ENCODE measurements at places on chromosomes 4 and X.

DNA sequence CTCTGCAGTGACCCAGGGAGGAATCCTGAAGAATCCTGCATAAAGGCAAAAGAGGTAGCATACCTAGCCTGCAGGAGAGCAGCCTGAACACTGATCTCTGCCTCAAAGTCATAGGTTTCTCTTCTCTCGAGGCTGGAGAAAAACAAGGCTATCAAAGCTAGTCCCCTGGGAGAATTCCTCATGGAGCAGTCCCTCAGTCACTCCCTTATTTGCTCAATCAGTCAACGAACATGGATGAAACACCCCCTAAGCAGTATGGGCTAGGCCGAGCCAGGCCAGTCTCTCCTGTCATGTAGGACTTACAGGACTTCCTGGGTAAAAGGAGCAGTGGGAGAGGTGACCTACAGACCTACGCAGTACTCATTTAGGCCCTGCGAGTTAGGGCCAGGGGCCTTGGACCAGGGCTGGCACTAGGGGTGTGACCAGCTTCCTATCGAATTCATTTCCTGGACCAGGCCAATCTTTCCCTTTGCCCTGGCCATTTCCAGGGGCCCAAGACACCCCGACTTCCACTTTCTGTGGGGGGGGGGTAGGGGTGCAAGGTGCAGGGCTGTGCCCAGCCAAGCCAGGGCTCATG, 164.1 kb downstream of the EFNB1 start:
- no peak for DNase-seq

GRCh38 chrX:3435057-3435456, 88.6 kb upstream of the MXRA5 start:
- DNase-seq: no peak

DNA sequence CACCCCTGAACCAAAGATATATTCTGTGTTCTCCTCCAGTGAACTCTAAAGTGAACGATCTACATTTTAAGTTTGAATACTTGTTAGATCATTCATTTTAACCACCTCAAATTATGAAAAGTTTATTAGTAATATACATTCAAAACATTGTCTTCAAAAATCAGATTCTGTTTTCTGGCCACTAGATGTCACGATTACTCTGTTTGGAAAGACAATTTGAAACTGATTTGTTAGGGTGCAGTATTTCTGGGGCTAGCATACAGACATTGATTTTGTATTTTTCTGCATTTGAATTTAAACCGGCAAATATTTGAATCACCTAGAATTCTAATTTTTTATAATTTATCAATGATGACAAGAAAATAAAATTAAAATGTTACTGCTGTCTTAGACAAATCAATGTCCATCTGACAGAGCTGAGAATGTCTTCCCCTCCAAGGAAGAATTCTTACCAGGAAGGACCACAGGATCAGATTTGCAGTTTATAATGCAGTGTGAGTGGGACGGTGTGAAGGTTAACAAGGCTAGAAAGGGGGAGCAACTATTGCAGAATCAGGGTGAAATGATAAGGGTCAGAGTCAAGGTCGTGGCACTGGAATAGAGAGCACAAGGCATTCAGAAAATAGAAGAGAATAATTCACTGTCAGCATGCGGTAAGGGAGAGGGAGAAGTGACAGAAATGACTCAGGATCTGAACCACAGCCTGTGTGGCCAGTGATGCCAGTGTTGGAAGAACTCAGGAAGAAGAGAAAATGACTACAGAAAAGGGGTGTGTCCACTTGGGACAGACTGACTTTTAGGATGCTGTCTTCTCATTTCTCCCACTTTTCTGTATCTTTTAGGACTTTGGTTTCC, 91.6 kb downstream of the ANXA10 start:
- DNase-seq: no peak

GRCh38 chrX:139094671-139095592, 383.4 kb upstream of the FGF13 start:
- no peak for DNase-seq

All from nephron progenitor cell (in vitro differentiated cells).